ENCODE measurements at places on chromosomes 1 and 21.

- no peak for DNase-seq
Measured at GRCh38 chr1:26132834-26133167, 21.2 kb downstream of the PDIK1L start.

- DNase-seq: peak; percentile 72
Measured at GRCh38 chr1:24586970-24587820, 31.3 kb downstream of the NCMAP start.

GRCh38 chr1:65703853-65704252, 88.8 kb upstream of the PDE4B start:
- no peak for DNase-seq

DNA sequence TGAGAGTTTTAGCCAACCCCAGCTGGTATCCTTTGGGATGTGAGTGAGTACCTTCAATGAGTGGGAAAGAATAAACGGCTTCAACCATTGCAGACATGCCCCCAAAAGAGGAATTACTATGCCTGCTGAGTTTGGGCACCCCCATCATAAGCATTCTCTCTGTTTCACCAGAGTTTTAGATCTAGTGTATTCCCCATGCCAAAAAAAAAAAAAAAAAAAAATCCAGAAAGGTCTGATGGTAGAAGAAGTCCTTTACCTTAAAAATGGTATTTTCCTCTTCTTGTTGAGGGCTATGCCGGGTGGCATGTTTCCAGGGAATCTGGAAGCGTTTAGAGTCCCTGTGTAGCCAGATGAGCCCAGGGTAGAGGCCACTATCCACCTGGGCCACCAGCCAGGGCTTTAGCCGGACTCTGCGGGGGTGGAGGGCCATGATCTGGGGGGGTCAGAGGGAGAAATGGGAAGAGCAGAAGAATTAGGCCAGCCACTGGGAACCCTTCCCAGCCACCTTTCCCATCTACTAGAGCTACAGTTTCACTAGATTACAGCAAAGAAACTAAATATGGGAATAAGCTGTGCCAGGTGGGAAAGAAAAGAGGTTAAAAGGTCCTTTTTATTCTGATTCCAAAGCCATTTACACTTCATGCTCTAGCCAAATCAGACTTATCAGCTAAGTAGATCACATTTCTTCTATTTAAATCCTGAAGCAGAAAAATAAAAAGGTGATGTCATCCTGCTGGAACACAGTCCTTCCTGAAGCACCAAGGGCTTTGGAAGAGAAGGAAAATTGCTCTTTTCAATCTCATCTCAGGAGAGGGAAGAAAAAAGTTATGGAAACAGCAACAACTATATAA, 4.7 kb downstream of the IRF6 start:
- DNase-seq: no peak

GRCh38 chr1:42765832-42766740, 742 bp downstream of the P3H1 start:
- peak; percentile 73 for DNase-seq

GRCh38 chr21:22191581-22191980, 1193.4 kb downstream of the NCAM2 start:
- DNase-seq: no peak

DNA sequence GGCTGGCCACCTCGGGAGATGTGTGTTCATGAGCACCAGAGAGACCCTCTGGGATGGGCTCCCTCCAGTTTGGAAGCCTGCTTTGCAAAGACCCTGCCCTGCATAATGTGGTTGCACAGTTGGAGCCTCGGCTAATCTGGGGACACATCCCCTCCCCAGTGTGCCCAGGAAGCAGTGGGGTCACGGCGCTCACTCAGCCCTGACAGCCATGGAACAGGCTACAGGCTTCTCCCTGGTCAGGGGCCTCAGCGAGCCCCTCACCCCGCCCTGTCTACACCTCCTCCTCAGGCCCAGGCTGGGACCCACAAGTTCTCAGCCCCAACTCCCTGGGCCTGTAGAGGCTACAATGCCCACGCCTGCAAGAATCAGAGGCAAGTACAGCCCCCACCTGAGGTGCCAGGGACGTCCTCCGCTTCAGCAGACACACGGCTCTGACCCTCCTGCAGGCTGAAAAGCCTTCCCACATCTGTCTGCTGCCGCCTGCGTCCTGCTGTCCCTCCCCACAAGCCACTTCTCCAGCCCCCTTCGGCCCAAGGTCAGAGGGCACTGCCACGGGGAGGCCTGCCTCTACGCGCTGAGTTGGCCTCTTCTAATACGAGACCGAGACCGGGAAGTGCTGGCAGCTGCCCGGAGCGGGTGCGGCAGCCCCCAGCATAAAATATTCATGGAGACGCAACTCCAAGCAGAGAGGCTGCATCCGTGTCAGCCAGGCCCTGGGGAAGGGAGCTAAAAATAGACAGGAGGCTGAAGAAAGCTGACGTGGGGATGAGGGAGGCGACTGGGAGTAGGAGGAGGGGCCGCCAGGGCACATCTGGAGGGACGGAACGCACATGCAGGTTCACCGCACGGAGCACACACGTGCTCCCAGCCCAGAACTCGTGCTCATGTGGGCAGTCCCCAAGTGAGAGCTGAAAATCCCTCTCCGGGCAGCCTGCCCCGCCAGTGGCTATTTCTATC, 15.2 kb upstream of the GPR153 start:
- DNase-seq: no peak

DNA sequence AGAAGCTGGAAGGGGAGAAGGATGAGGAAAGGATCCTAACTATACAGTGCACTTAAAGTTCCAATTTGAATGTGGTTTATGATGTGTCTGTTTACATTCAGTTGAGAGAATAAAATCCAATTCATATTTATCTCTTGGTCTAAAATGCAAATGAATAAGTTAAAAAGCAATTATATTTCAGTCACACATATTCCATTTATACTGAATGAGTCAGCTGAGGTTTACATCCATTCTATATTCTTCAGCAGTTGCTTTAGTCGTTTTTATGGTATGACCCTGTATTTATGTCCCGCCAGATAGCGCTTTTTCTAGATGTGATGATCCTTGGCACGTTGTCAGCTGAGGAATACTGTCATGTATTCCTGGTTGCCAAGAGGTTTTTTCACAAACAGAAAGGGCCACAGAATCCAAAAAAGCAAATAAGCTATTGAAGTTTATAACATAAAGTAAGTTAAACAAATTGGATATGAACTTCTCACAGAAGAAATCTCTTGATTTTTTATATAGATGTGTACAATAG, 866.2 kb downstream of the NCAM2 start:
- no peak for DNase-seq

DNA sequence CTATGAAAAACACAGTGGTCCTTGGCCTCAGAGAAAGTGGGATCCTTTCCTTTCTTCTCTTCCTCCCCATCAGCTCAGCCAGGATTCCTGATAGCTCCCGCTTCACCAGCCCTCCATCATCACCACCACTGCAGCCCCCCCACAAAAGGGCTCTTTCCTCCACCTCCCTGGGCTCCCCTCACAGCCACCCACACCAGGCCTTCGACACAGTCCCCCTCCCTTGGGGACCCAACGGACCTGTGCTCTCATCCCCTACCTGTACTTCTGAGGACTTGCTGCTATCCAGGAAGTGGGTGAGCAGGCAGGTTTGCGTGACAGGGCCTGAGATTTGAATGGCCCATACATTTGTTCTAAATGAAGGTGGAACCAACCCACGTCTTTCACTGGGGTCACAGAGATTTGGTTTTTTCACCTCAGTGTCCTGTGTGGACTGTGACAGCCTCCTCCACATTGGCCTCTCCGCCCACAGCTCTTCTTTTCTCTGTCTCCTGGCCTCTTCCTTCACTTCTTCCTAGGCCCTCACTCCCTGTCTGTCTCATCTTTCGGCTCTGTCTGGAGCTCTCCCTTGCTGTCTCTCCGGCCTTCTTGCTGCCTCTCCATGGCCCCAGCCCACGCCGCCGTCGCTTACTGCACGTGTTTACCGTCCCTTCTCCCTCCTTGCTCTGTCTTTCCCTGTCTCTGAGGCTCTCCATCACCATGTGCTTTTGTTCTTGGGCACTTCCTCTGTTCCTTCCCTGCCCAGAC, 238.6 kb downstream of the FOXD2 start:
- DNase-seq: no peak

GRCh38 chr1:228329887-228330286, 76.7 kb downstream of the TRIM11 start:
- DNase-seq: no peak

GRCh38 chr1:32215629-32216480, 6.3 kb downstream of the TMEM234 start:
- DNase-seq: peak; percentile 80

DNA sequence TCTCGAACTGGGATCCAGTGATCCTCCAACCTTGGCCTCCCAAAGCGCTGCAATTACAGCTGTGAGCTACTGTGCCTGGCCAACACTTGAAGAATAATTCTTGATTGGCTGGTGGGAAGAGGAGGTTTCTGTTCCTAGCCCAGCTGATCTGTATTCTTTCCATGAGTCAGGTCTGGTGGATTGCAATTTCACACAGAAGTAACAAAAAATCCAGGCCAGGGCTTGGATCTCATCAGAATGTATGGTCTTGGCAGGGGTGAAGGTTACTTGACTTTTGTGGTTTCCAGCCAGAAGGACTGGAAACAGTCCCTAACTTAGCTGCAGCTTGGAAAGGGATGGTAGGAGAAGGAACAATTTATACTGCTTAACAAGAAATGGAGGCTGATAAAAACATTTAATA, 5.1 kb upstream of the HP1BP3 start:
- no peak for DNase-seq

- DNase-seq: no peak
Measured at GRCh38 chr21:41786509-41786987, 19.7 kb upstream of the RIPK4 start.

- no peak for DNase-seq
Measured at GRCh38 chr21:33232291-33233034, 2.7 kb downstream of the IFNAR2 start.

DNA sequence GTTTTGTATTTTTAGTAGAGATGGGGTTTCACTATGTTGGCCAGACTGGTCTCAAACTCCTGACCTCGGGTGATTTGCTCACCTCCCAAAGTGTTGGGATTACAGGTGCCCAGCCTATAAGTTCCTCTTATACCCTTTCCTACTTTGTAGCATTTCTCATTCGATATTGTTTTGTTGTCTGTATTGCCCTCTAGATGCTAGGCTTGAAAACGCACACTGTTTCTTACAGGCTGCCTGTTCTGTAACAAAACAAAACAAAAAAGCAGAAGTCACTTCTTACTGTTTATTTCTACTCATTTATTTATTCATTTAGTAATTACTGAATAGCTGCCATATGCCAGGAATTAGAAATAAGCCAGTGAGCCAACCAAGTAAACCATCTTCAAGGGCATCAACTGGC, 136.9 kb upstream of the BMP8A start:
- DNase-seq: no peak

- DNase-seq: no peak
Measured at GRCh38 chr21:31564439-31564838, 95.1 kb upstream of the SOD1 start.

DNA sequence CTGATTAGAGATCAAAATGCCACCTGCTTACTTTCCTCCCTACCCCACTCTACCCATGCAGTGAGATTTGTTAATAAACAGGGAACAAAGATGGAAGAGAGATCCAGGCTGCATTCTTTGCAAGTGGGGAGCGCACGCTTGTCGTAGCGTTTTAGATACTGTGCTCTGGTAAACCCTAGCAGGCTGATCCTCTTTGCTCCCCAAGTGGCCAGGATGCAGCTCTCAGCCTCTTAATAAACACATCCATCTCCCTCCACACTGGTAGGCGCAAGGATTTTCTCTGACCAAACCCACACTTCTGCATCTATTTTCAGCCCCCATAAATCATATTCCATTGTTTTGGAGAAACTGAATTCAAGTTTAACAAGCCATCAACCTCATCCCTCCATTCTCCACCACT, 2.9 kb downstream of the PGBD5 start:
- DNase-seq: no peak

GRCh38 chr1:22831729-22832413, 121.2 kb downstream of the EPHB2 start:
- DNase-seq: no peak

- no peak for DNase-seq
Measured at GRCh38 chr1:114715952-114716303, 643 bp downstream of the NRAS start.

GRCh38 chr21:44383216-44383615, 29.8 kb downstream of the TRPM2 start:
- no peak for DNase-seq

DNA sequence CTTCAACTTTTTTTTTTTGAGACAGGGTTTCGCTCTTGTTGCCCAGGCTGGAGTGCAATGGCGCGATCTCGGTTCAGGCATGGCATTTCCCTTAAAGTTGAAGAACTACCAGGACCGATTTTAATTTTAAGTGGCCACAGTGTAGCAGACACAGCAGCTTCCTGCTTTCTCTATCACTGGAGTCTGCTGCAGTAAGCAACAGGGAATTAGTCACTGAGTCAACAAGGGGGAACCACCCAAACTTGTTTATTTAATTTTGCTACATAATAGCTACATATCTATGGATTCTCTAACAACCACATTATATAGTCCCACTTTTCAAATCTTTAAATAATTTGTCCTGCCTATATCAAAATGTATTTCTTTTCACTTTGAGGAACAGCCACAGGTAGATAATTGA, 12.5 kb upstream of the TNNI3K start:
- no peak for DNase-seq

DNA sequence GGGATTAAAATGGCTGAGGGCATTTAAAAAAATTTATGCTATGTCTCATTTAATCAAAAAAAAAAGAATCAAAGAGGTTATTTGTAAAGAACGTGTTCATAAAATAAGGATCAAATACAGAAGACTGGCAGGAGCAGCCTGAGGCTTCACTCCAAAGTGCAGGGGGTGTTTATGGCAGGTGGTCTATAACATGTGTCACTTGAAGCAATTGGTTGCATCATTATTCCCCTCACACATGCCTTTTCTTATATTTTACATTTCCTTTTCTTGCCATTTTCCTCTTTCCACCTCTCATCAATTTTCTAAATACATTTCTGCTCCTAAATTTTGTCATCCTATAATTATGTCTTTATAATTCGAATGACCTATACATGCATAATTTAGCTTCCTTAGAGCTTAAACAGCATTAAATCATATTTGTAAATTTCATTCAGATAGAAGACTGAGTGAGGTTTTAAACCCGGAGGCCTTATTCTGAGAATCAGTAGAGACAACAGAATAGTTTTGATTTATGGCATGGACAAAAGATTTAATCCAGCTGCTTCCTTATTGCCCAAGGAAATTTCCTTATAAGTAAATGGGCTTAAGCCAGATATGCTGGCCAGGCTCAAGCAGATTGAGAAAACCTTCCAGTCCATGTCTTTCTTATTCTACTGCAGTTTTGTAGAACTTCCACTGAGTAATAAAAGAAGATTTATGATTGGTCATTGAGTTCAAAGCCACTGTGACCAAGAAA, 322.8 kb downstream of the TGFB2 start:
- no peak for DNase-seq

DNA sequence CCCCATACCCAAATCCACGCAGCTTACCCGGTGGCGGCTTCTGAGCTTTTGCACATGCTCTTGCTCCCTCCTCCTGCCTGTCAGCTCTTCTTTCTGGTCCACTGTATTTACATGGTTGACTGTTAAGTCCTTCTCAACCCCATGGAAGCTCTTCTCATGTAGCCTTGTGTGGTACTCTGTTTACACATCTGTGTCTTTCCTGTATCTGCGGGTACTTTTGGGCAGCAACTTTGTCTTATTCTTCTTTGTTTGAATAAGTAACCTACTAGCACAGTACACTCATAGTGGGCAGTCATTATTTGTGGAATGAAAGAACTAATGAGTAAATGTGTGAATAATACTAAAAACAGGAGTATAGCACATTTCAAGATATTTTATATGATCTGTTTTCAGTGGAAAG, 88.5 kb upstream of the GPR88 start:
- DNase-seq: no peak

GRCh38 chr1:174075245-174075692, 53.1 kb upstream of the RC3H1 start:
- no peak for DNase-seq

GRCh38 chr1:175472464-175472863, 270.9 kb downstream of the TNR start:
- DNase-seq: no peak

- no peak for DNase-seq
Measured at GRCh38 chr1:226829105-226829504, 41.3 kb upstream of the PSEN2 start.

All from HuH-7 (cell line).